ENCODE measurements at places on chromosomes 4 and X.

DNA sequence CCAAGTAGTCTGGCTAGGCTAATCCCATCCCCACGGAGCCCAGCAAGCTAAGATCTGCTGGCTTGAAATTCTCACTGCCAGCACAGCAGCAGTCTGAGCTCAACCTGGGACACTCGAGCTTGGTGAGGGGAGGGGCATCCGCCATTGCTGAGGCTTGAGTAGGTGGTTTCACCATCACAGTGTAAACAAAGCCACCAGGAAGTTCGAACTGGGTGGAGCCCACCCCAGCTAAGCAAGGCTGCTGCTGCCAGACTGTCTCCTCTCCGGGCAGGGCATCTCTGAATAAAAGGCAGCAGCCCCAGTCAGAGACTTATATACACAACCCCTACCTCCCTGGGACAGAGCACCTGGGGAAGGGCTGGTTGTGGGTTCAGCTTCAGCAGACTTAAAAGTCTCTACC lies 639.6 kb downstream of the IQCM start:
- DNase-seq: no peak

DNA sequence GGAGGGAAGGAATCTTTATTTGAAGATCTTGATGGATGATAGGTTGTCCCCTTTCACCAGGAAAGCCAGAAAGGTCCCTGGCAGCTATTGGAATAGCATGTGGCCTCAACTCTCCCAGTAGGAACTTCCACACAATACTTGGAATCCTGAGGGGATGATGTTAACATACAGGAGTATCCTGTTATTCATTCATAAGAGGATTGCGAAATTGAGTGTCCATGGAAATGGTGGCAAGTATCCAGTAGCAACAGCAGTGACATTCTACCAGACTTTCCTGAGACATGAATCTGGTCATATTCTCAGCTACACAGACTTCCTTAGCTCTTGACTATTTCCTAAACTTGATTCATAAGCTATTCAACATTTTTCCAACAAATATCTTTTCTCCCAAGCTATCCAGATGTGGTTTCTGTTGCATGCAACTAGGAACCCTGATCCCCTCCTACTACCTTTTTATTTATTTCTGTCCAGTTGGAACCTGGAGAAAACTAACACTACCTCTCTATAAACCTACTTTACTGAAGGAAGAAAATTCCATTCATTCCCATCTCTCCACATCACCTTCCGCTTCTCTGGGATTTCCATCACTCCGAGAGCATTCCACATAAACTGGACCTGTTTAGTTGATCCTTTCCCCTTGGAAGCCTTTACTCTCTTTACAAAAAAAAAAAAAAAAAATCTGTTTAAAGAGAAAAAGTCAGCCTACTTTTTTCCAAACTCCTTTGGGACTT lies 101.8 kb downstream of the ANXA5 start:
- DNase-seq: no peak

GRCh38 chr4:72779241-72779640 lies 210.2 kb upstream of the ADAMTS3 start:
- DNase-seq: no peak

DNA sequence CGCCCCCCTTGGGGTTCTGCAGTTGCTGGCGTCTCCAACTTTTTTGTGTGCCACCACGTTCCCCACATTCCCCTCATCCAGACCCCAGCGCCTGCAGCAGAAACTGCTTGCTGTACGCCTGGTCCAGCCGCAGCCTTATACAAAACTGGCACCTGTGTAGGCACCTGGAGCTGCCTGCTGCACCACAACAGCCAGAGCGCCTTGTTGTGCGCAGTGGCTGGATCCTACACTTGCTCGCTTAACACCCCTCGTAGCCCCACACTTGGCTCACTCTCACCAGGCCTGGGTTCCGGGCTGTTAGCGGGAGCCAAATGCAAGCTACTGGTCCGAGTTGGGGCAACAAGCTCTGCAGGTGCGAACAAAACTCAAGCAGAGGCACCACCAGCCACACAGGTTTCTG lies 136.8 kb downstream of the TECRL start:
- no peak for DNase-seq

- no peak for DNase-seq
Observed at GRCh38 chrX:44731160-44731559, 112.7 kb upstream of the DUSP21 start.

DNA sequence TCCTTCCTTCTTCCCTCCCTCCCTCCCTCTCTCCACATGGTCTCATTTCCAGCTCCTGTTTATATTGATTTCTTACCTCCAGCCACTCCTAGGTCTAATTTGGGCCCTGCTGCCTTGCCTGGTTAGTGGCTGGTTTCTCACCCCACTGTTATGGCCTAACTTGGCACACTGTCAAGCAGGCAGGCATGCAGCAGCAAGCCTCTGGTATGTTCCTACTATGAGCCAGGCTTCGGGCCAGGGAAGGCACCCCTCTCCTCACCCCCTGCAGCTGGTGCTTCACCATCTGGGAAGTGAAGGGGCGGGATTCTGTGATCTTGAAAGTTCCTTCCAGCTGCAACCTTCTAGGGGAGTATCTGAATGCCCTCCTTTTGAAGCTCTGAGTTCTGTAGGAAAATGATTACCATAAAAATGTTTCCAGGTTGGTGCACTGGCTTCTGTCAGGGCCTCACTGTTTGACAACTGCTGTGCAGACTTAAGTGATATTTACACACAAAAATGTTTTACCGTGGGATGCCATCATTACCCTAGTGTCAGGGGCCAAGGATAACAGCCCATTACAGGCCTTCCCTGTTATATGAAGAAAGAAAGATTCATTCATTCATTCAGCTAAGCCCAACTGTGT lies 10.1 kb upstream of the VMA21 start:
- no peak for DNase-seq

GRCh38 chr4:56326363-56326762 lies 60.9 kb downstream of the AASDH start:
- no peak for DNase-seq

GRCh38 chr4:152936446-152937335 lies 568 bp downstream of the FHDC1 start:
- peak; percentile 60 for DNase-seq

- no peak for DNase-seq
Observed at GRCh38 chr4:117334451-117335188, 249.2 kb upstream of the TRAM1L1 start.

DNA sequence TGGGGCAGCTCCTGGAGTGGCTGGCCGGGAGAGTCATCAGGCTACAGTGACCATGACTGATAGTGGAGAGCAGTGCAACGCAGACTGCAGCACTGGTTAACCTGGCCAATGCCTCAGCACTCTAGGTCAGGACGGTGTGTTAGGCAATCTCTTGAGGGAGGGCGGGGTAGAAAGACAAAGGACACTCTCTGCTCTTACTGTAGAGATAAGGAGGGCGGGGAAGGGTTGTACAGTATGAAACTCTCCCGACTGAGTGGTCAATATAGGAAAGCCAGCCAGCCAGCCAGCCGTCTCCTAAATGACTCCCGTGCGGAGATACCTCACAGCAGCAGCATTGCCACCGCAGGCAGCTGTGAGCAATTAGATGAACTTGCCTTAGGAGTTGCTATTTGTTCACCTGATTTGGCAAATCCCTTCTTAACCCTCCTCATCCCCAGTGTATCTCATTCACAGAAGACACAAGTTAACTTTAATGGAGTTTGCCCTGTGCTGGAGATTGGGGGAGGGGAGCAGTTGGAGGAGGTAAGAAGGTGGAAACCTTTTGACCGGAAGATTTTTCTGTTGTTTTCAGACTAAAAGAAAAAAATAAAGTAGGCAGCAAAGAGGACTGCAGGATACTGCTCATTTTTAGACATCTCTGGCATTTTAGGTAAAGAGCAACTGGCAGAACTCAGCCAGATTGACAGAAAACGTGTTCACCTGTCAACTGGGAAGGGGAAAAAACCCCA lies 330.5 kb downstream of the HNRNPD start:
- peak; percentile 42 for DNase-seq

DNA sequence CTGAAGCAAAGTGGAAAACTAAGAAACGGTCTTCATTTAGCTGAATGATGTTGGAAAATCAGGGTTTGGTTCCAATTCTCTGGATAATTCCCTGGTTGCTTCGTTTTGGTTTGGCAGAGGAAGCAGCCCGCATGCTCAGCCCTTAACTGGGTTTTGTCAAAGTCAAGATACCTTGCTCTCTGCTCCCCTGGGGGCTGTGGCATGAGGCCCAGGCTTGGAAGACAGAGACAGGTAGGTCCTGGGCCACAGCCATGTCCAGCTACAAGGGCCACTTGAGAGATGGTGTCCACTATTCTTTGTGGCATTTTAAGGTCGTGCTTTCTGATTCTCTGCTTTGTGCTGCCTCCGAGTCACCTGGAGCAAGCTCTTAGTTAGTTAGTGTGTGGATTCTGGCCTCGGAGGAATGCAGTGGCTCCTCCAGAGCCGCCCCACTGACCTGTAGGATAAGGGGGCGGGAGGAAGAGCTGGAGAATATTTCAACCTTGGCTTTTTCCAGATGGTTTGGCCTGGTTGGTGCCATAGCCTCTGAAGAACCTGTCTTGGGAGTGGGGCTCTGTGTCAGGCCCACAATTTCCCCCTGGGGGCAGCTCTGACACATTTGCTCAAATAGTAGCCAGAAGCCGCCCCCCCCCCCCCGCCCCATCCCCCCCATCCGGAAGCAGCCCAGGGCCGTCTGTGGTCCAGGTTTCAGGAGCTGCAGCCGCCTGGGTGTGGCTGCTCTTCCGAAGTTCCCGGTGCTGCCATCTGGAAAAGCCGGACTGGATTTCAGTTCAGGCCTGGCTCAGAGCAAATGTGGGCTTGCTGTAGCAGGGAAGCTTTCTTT lies 147.1 kb downstream of the NHS start:
- peak; percentile 32 for DNase-seq

DNA sequence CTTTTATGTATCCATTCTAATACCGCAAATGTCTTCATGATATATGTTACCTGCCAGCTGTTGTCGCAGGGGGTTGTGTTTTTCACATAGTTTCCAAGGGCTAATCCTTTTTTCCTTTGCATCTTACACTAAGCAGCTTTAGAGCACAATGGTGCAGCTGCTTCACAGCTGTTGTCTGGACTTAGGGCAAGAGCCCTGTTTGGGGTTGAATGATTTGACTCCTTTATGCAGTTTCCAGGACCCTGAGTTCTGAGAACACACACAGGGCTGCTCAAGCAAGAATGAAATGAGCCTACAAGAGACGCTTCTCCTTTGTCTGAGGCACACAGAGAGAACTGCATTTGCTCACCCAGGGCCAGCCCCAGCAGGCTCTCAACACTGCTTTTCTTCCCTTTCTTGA lies 20.2 kb downstream of the CCNG2 start:
- DNase-seq: peak; percentile 94

DNA sequence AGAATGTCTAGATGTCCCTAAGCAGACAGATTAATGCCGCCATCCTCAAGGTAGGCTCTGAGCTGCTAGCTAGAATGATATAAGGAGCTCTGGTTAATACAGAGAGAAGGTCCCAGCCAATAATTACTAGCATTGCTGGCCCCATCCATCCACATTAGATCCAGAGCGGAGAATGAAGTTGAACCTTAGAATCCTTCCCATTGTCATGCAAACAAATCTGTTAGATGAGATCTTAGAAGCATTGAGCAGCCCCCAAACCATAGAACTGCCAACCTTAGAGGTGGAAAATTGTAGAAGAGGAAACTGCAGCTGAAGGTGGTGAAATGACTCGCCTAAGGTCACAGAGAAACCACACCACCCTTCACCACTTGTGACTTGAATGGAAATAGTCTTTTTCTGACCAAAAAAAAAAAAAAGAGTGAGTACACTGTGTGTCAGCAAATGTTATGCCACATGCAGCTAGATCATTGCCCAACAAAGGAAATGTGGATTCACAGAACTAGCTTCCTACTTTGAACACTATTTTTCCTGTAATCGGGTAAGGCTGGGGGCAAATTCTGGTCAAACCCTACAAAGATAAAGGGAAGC lies 162.1 kb downstream of the SMIM20 start:
- DNase-seq: no peak

DNA sequence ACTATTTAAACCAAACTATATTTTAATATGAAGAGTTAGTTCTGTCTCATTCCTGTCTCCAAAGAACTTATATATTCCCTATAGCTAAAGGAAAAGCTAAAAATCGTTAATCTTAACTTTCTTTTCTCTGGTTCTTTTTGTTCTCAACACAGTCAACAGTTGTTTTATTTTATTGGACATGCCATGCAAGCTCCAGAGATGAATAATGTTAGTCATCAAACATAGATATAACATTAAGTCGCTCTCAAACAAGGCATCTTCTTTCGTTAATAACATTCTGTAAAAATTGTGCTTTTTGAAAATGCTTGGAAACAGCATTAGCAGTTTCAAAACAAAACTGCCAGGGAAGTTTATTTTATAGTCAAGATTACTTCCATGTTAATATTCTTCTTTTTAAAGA lies 117.9 kb upstream of the GPM6A start:
- DNase-seq: no peak

- DNase-seq: peak; percentile 15
Observed at GRCh38 chrX:41153448-41153847, 68.2 kb downstream of the USP9X start.

GRCh38 chr4:145734576-145735346 lies 54.8 kb downstream of the C4orf51 start:
- DNase-seq: no peak

- DNase-seq: no peak
Observed at GRCh38 chrX:5057786-5058185, 1170.9 kb downstream of the NLGN4X start.
